ENCODE measurements at places on chromosomes 1 and 21.
A peak's percentile ranks its signal among the peaks of the same experiment; 100 is the strongest.

DNA sequence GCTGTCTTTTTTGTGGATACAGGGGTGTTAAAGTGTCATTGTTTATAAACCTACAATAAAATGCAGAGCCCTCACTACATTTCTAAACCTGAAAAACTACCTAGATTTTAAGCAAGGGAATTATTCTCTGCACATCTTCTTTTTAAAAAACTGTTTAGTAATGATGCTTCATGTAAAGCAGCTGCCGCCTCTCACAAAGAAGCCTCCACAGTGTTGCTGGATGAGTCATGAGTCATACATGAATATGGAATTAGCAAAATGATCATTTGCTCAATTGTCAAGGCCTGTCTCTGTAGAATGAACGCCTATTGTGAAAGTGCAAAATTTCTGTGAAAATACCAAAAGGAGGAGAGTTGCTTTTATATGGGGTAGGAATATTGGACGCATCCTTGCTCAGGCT is 259.5 kb upstream of the CHRM3 start:
- no peak for DNase-seq

GRCh38 chr1:93001893-93002292 is 40.6 kb upstream of the DIPK1A start:
- DNase-seq = no peak

DNA sequence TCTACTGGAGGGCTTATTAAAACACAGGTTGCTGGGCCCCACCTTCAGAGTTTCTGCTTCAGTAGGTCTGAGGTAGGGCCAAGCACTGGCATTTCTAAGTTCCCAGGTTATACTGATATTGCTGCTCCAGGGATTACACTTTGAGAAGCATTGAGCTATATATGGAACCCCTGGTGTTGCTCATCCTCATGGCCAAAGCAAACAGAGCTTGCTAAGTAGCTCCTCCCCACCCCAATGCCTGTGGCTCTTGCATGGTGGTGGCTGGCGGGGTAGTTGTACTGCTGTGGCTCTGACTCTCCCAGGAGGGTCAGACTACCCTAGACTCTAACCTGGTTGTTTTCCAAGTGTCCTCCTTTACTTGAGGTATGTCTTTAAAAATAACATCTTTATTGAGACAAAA is 143.6 kb downstream of the SPATA46 start:
- no peak for DNase-seq

DNA sequence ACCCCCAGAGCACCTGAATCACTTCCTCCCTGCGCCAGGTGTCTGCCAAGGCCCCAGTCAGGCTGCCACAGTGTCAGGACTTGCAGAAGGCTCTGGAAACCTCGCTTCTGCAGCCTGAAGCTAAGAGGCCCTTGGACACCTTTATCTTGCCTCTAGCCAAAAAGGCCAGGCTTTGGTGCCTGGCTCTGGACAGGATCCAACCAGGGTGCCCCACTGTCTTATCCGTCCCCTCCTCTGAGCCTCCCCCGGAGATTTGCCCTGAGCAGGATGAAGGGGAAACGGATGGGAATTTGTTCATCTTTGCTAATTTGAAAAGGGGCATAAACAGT is 12.8 kb upstream of the CLSTN1 start:
- no peak for DNase-seq

DNA sequence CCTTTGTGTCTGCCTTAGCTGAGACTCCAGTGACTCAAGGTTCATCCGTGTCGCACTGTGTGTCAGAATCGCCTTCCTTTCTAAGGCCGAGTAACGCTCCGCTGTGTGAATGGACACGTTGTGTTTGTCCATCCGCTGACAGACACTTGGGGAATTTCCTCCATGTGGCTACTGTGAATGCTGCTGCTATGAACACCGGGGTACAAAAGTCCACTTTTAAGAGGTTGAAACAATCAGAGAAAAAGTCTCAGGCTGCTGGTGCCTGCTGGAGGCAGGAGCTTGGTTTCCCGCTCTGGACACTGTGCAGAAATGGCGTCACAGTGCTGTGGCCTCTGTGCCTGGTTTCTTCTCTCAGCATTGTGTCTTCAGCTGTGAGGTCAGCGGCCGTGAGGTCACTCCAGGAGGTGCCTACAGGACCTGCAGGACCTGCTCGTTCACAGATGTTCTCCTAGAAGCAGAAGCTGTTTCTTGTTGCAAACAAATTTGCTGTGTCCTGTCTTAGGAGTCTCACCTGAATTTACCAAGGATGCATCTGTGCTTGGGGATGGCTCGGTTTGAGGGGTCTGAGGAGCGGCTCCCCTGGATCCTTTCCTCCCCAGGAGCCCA is 34.2 kb downstream of the KRTAP10-1 start:
- no peak for DNase-seq

DNA sequence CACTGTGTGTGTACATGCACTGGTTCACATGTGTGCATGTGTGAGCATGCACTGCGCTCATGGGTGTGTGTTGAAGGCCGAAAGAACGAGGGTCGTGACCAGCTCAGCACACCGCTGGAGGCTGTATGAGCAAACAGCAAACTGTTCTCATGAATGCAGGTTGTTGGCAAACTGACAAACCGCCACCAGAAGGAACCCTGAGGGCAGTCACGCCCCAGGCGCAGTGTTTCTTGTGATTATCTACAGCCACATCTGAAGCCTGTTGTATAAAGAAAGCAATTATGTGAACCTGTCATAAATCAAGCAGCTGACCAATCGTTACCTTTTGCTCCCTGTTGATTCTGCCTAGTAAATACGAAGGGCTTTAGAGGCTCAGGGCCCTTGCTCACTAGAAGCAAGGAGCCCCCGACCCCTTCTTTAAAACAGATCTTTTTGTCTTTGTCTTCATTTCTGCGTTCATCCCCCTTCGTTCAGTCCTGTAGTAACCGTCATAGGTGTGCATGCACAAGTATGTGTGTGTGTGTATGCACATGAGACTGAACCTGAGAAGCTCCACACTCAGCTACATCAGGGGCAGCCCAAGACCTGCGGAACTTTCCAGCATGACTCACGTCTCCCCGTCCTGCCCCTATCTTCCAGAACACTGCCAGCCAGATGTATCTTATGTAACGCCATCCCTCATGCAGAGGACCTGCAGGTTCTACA is 16.8 kb upstream of the RIPK4 start:
- DNase-seq = no peak

DNA sequence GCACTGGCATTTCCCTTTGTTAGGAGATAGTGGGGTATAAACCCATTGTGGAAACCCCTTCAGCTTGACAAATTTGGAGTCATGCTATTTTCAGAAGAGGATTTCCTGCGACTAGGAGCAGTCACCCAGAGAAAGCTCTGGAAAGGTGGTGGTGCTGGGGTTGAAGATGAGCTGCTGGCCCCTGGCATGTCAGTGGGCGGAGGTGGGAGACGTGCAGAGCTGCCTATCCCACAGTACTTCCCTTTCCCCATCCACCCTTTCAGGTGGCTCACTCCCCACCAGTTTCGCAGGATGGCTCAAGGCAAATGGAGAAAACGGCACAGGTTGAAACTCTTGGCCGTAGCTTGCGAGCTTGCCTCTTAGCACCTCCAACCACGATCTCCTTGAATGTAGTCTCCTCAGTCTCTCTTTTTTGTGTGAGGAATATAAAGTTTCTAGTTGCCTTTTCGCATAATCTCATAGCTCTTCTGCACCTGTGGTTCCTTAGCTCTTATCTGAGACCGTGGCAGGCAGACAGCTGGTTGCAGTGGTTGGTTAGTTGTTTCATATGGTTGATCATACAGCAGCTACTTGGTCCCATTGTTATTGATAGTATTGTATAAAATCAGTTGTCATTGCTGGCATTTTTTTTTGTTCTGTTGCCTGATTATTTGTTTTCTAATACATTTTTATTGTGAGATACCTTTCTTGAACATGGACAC is 48.2 kb downstream of the ADARB1 start:
- DNase-seq = no peak

DNA sequence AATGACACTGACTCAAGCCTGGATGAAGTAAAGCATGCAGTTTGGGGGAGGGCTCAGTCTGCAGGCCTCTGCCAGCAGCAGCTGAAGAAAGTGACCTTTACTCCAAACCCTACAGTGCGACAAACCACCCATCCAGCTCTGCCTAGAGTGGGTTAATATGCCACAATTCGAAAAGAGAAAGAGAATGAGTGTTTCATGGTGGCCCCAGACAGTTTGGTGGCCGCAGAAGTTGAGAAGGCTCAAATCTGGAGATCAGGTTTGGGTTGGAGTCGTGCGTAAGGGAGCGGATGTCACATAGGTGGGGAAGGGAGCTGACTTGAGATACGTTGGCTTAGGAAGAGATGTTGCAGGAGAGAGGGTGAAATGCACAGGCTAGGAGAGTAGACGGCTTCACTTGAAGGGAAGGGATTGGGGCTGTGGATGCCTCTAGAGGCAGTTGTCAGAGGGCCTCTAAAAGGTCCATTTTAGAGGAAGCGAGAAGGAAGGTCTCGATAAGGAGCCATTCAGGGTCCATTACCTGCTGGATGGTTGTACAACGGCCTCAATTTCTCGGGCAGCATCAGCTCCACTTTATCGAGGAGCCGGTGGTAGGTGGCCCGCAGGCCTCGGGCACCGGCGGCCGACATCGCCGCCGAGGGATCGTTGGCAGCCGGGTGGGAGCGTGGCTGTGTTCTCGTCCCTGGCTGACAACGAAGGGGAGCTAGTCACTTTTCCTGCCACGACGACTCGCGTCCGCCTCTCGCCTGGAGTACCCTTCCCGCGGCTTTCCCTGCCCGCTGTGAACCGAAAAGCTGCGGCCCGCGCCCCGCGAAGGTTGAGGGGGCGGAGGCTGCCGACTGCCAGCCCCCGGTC is 1.0 kb upstream of the DCAF6 start:
- DNase-seq = peak; percentile 46

GRCh38 chr1:19402031-19402813 is 83.1 kb downstream of the CAPZB start:
- DNase-seq = no peak

DNA sequence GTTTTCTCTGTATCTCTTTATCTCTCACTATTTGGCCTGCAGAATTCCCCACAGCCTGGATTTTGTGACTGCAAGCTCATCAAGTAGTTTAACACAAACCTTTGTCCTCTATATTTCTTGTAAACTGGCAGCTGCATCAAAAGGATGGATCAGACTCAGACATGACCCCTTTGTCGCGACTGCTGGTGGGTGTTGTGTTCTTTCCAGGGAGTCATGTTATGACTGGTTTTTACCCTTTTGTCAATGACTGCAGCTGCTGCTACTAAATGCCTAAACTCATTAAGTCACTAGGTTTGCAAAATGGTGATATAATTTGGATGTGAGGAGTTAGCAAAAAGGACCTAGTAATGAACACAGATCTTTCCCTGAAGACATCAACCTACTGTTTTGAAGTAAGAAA is 10.2 kb upstream of the TOMM20 start:
- no peak for DNase-seq

- no peak for DNase-seq
These were observed 212.7 kb downstream of the PTBP2 start for GRCh38 chr1:96934282-96934681.

DNA sequence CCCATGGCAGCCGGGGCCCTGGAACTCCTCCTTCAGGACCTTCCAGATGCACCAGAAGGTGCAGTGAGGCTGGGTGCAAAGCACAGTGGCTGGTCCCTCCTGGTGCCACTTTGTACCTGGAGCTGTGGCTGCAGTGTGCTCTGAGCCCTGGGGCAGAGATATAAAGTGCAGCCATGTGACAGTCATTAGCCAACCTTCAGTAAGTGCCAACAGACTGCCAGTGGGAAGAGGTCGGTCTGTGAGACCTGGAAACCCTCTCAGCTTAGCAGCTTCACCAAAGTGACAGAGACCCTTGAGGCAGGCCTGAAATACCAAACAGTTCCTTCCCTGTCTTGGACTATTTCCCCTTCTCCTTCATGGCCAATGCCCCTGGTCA is 26.7 kb upstream of the NGF start:
- DNase-seq = no peak

- no peak for DNase-seq
These were observed 45.3 kb upstream of the CACNA1E start for GRCh38 chr1:181438013-181438412.

GRCh38 chr1:232267837-232268598 is 361.9 kb downstream of the SIPA1L2 start:
- no peak for DNase-seq

DNA sequence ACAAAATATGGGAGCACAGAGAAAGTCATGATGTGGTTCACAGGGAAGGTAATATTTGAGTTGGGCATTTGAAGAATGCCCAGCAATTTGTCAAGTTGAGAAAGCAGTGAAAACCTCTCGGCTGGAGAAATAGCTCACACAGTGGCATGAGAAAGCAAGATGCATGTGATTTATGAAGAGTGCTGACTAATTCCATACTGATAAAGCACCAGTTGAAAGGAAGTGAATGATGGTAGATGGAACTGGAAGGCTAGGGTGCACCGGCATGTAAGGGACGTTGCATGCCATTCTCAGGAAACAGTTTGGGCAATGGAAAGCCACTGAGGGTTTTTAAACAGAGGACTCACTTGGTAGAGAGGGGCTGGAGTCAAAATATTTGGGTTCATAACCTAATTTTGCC is 53.5 kb upstream of the MTF2 start:
- peak; percentile 66 for DNase-seq

DNA sequence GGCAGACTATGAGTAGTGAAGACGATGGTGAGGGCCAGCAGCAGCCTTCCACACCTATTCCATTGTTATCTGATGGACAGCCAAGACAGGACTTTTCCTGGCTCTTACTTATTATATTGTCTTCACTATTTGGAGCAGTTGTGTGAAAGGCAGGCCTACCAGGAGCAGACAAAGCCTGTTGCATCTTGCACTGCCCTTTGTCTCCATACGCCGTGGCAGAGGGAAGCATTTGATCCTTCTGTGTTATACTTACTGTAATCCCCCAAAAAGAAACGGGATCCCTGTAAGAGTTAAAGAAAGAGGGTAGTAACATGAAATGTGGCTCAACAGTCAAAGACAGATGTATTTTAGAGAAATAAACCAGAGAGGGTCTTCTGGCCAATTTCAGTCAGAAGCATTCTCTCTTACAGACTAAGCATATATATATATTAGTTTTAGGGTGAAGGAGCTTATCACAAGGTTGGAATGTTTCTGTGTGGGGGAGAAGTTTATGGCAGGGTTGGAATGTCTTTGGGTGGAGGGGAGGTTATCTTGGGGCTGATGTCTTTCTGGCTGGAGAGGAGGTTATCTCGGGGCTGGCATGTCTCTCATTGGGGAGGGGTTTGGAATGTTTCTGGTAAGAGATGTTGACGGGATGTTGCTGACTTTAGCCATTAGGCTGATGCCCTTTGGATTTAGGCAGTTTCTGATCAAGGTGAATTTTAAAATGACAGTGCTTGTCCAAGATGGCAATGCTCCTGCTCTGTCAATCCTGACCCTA is 23.4 kb upstream of the HSD3B1 start:
- DNase-seq = no peak

- DNase-seq = no peak
These were observed 28.8 kb upstream of the TARBP1 start for GRCh38 chr1:234507626-234508387.

GRCh38 chr1:234103198-234103597 is 198.7 kb downstream of the SLC35F3 start:
- DNase-seq = no peak

DNA sequence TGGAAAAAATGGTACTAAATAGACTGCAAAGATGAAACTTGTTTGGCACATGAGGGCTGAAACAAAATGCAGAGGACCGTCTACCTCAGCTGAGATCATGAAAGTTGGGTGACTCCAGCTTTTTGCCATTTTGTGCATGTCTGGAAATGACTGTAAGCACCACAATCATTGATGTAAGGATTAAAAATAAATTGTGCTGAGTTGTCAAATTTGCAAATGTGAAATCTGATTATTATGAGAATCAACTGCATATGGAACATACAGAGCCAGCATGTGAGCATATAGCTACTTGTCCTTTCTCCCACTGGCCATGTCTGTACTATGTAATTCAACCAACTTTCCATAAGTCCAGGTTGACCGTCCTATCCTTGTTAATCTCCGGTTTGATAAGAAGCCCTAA is 736.9 kb upstream of the PRMT6 start:
- DNase-seq = no peak
